Stimulated activated naive CD8-positive, alpha-beta T cell treated with anti-CD3 and anti-CD28 coated beads, Interleukin-15, Interleukin-2, amounts not matched to agents 100 U/mL and 50 U/mL, for 24 hours (primary cell): ENCODE measurements at places on chromosomes 5 and 9.

- DNase-seq = no peak
These were observed 80.0 kb downstream of the TMEM215 start for GRCh38 chr9:32863291-32863690.

GRCh38 chr5:107314330-107314729 is 356.4 kb downstream of the EFNA5 start:
- DNase-seq = no peak

- no peak for DNase-seq
These were observed 12.4 kb downstream of the MAN1B1 start for GRCh38 chr9:137099231-137099630.

DNA sequence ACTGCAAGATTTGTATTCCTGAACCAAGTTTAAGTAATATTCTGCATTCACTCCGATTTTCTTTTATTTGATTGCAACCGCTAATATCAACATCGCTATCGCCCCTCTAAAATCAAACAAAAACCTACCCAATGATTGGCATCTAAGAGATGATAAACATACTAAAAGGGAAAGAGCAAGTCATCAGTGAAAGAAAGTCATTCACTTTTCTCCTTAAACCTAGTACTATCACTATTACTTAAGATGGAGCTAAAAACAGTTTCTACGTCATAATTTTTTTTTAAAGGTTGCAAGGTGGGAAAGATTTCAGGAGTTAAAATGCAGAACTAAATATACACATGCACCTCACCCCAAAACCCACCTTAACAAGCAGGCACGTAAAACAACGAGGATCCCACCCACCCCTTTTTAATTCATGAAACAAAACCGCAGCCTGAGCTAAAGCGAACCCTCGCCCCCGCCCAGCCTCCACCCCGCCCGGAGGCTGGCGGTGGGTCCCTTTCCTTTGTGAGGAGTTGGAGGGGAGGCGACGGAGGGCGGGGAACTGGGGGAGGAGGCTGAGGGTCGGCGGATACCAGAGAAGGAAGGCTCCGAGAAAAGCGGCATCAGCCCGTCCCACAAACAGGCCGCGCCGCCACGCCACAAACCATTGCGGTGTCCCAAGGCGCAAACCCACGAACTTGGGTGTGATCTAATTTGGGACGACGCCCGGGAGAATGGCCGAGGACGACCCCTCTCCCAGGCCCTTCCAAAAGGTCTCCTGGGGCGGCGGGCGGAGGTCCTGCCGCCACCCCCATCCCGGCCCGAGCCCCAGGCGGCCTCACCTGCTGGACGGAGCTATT is 861 bp downstream of the UBQLN1 start:
- peak; percentile 76 for DNase-seq

DNA sequence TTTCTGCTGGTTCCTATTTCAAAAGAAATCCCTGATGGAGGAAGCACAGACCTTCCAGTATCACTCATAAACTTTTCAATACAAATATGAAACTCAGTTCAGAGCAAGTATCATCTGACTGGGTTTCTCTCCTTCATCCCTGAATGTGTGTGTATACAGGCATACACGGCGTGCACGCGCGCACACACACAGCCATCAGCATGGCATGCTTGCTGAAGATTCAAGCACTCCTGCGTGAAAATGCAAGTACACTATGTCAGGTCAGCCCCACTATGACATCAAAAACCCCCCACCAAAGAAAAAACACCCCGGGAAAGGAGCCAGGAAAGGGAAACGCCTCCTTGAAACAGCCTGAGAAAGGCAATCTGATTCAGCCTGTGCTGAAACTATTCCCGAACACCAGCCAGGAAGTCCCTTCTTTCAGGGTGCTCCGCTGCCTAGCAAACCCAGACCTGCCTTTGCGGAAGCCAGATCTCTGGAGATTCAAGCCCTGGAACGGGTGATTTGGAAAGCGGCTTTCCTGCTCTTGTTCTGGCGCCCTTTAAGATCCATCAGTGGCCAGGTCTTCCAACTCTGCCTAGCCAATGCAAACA is 831 bp downstream of the KLHL3 start:
- DNase-seq = peak; percentile 30

DNA sequence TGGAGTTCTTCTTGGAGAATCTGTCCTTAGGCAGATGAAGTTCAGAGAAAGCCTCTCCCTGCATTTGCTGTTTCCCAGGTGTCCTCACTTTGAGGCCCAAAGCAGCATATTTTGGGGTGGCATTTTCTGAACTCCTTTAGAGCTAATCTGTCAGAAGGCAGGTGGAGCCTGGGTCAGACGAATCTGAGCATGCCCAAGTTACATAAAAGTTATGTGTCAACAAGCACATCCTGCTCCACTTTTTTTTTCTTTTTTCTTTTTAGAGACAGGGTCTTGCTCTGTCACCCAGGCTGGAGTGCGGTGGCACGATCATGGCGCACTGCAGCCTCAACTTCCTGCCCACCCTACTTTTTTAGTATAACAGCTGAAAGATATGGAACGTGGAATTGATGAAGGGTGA is 41.3 kb upstream of the HSPA9 start:
- DNase-seq = no peak

GRCh38 chr9:74556685-74557084 is 59.5 kb downstream of the RORB start:
- DNase-seq = no peak

DNA sequence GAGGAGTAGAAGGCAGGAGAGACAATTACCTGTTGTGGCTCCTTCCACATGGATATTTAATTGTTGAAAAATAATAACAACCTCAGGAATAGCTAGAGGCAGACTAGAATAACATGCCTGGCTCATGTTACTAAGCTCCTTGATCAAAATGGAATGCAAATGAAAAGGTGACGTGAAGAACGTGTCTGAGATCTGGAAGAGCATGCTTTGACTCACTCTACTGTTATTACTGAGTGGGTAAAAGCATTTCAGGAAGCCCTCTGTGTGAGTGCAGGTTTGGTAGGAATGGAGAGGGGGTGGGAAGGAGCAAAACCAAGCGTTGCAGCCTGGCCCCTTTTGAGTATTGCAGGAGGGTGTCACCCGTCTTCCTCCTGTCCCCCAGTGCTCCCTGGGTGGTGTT is 84.8 kb downstream of the EQTN start:
- no peak for DNase-seq

- no peak for DNase-seq
These were observed 168.0 kb downstream of the PRDM9 start for GRCh38 chr5:23675456-23675855.

DNA sequence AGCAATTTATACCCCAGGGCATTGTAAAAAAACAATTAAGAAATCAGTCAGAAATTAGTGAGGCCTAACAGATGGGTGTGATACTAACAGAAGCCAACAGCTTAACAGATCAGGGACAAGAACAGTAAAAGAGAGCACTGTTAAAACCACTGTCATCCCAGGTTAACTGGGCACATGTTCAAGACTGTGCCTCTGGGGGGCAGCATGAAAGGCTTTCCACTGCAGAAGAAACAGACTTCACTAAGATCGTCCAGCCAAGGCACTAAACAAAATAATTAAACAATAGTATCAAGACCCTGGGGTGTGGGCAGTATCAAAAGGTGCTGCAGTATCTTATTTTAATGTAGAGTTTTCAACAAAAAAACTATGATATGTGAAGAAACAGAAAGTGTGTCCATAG is 43.5 kb downstream of the FBN2 start:
- DNase-seq = no peak

DNA sequence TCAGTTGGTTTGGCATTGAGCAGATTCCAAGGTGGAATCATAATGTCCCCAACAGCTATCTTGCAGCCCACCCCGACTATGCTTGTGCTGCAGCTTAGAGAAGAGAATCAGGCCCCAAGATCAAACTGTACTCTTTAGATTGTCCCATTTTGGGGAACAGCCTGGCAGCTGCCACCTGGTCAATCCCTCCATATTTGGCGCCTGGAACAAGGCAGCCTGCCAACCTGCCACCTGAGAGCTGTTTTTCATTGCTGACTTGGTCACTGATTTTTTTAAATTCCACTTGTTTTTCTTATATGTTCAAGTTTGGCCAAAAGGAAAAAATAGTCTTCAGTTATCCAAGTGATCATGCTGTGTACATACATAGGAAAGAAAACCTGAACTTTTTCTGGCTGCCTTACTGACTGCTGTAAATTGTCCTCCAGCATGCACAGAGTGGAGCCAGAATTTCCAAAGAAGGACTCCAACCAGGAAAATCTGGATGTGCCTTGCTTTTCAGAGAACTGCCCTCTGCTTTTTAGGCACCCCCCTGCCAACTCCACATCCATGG is 504.2 kb downstream of the ENC1 start:
- DNase-seq = no peak

DNA sequence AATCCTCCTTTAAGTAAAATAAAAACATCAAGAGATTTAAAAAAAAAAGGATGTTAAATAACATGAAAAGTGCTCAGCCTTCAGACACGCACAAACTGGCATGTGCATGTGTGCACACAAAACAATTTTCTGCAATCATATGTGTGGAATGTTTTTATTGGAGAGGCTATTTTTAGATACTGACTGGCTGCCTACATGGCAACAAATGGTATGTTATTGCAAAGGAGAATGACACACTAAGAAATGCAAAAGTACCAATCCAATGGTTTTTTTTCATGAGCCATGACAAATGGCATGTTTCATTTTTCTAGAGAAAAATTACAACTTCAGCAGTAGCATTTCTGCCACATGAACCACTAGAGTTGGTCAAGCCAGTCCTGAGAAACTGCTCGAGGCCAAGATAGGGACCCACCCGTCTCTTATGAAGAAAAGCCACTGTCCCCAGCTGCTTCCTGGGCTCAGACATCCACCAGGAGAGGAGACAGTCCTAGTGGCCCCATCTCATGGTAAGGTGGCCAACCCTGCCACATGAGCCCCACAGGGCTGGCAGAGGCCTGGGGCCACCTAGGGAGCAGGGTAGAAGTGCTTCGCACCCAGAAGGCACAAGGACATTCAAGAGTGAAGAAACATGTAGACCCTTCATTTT is 116.4 kb downstream of the MYO10 start:
- DNase-seq = no peak

GRCh38 chr5:156237361-156237760 is 89.6 kb upstream of the SGCD start:
- DNase-seq = no peak

- DNase-seq = peak; percentile 48
These were observed 73.4 kb upstream of the PPARGC1B start for GRCh38 chr5:149656576-149657182.

GRCh38 chr9:136644593-136645351 is 17.9 kb upstream of the EGFL7 start:
- DNase-seq = peak; percentile 84
